H7 (cell line): ENCODE measurements at places on chromosomes 5 and 9.

GRCh38 chr5:14179446-14179845 is 36.3 kb downstream of the TRIO start:
- DNase-seq: no peak

- no peak for DNase-seq
Observed at GRCh38 chr9:36881316-36881715, 152.8 kb downstream of the PAX5 start.

GRCh38 chr5:180156141-180156540 is 52.9 kb downstream of the RASGEF1C start:
- DNase-seq: peak; percentile 81

- DNase-seq: no peak
Observed at GRCh38 chr9:114494776-114495569, 10.3 kb downstream of the WHRN start.

DNA sequence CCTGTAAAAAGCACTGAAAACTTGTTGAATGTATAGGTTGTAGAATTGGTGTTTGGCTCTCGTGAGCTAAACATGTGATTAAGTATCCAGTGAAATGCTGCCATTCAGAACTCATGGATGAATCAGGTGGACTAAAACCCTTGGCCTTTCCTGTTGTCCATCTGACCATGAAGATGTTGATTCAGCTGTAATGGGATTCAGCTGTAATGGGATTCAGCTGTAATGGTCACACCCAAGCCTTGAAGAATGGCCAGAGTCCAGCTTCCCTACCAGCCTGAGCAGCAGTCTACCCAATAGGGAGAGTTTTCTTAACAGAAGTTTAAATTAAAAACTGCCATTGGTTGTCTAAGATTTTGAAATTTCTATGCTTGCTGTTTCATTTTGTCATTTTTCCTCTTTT is 18.1 kb downstream of the MAMDC2 start:
- no peak for DNase-seq

DNA sequence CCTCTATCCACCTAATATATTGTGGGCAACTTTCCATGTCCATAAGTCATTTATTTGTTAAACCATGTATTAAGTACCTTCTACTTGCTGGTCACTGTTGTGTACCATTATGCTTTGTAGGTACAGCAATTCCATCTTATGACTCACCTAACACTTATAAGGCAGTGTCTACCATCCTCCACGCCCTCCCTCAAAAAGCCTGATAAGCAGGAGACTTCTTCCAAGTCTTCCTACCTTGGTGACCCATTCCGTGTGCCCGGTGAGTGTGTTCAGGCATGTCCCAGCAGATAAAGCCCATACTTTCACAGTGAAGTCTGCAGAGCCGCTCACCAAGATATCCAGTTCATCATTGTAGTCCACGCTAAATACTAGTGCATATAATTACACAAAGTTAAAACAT is 17.4 kb downstream of the FBXW2 start:
- no peak for DNase-seq

GRCh38 chr5:37714756-37715155 is 125.1 kb downstream of the GDNF start:
- no peak for DNase-seq

- DNase-seq: peak; percentile 62
Observed at GRCh38 chr9:134216449-134216951, 52.1 kb upstream of the RNU6ATAC start.

- no peak for DNase-seq
Observed at GRCh38 chr5:155605920-155606319, 592.4 kb downstream of the KIF4B start.

DNA sequence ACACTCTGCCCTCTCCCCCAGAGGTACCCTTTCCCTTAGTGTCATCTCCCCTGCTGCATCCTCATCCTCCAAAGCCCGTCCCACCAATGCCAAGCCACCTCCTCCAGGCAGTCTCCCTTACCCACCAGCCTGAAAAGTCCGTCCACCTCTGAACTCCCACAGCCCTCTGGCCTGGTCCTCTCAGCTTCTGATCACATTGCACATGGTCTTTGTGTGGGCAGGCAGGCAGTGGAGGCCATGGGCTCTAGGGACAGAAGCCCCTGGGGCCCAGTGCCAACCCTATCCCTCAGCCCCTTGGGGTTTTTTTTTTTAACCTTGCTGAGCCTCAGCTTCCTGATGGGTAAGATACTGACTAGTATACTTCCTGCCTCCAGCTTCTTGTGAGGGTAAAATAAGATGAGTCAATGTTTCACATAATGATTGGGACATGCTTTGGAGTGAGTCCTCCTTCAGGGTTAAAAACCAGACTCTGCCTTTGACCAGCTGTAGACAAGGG is 19.4 kb downstream of the CSF1R start:
- no peak for DNase-seq

GRCh38 chr5:35089334-35090314 is 41.9 kb upstream of the AGXT2 start:
- peak; percentile 58 for DNase-seq

DNA sequence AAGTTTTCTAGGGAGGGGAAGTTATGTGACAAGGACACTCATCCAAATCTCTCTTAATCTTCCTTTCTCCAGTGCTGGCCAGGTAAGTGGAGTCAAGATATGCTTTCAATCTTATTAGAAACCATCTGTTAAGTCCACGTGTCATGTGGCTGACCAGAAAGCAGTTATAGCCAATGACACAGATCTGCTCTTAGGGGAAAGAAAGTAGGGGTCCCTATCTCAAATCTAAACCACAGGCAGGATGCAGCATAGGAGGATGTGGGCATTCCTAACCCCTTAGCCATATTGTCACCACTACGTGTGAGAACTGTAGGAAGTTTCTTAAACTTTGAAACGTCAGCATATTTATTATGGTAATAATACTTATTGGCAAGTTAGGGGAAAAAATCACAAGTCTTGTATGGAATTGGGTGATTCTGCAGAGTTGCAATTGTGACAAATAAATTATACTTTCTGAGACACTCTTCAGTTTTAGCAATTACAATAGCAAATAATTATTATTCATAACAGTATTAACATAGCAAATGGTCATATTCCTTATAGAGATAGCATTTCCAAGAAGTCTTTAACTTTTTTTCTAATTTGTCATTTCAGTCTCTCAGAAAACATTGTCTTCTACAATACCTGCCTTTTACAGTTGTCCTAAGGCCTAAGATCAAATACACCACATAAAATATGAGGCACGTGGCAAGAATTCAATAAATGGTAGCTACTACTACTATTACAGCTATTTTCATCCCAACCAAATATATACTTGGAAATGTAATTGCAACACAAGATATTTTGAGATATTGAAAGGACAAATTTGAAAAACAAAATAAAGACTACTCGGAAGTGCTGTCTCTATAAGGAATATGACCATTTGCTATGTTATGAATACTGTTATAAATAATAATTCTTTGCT is 236.9 kb downstream of the PDE4D start:
- DNase-seq: no peak

- DNase-seq: peak; percentile 39
Observed at GRCh38 chr5:77282337-77283027, 72.0 kb downstream of the PDE8B start.

GRCh38 chr9:117160254-117160653 is 254.6 kb downstream of the ASTN2 start:
- DNase-seq: peak; percentile 6

DNA sequence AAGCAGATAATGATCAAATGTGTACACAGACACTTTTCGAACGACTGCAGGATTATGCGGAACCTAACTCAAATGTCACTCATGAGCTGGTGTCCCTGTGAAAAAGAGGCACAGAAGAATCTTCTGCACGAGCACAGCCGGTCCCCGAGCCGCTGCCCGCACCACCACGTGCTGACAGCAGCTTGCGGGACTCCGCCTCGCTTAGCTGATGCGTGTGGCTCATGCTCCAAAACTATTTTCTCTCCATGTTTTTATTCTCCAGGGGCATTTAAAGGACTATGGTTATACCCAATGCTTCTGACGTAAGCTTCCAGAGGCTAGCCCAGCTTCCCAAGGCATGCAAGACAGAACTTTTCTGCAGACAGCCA is 9.5 kb downstream of the SEC16A start:
- DNase-seq: no peak

- DNase-seq: no peak
Observed at GRCh38 chr5:67095346-67096171, 101.0 kb downstream of the CD180 start.

GRCh38 chr9:121990600-121991306 is 102.4 kb downstream of the TTLL11 start:
- no peak for DNase-seq

DNA sequence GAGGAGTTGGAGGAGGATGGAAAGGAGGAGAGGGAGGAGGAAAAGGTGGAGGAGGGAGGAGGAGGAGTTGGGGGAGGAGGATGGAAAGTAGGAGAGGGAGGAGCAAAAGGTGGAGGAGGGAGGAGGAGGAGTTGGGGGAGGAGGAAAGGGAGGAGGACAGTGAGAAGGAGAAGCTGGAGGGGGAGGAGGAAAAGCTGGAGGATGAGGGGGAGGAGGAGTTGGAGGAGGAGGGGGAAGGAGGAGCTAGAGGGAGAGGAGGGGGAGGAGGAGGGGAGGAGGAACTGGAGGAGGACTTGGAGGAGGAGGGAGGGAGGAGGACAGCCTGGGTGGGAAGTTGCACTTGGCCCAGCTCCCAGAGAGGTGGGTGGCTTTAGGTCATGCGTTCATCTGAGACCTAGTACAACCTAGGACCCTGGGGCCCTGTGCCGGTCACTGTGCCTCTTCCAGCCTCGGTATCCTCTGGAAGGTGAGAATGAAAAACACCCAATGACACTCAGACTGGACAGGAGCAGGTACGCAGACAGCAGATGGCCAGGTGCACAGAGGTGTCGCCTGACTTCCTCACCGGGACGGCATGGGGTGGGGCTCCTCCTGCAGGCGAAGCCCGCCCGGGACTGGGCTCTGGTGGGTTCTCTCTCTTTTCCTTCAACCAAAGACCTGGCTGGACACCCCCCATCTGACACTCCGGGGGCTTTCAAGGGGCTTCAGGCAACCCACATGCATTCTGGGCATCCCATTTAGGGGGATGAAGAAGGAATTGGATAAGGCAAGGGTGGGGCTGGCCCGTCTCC is 12.2 kb upstream of the SLC2A6 start:
- DNase-seq: peak; percentile 65

GRCh38 chr5:146345578-146346366 is 7.1 kb downstream of the POU4F3 start:
- peak; percentile 81 for DNase-seq

DNA sequence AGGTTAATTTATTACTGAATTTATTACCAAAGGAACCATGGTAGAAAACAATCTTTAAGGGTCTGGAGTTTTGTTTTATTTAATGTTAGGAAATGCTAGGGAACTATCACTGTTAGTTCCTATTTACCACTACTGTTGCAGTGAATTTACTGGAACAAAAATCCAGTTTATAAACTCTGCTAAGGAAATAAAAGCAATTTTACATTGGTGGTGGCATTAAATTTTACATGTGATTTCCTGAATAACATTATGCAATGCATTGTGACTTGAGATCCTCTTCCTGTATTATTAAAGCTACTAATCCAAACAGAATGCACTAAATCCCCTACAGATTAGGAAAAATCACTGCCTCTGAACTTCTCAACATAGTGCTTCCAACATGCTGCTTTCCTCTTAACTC is 599.5 kb upstream of the PTGER4 start:
- DNase-seq: no peak

GRCh38 chr5:141490271-141490670 is 1.4 kb downstream of the PCDHGC5 start:
- DNase-seq: no peak

DNA sequence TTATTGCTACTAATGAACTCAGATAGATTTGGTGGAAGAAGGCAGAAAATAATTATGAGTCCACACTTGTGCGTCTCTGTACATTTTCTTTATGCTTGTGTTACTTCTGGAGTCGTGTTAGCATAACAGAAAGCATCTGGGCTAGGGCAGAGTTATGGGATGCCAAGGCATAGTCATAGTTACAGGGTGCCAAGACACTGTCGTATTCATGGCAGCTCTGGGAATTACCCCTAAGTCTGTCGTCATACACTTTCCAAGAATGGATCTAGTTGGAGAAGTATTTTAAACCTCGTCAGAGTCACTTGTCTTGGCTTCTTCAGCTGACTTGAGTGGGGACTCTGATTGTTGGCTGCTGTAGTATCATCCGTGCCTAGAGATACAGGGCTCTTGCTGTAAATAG is 27.7 kb downstream of the CAMK4 start:
- no peak for DNase-seq

GRCh38 chr9:81855538-81855937 is 72.7 kb upstream of the SPATA31D4 start:
- no peak for DNase-seq

DNA sequence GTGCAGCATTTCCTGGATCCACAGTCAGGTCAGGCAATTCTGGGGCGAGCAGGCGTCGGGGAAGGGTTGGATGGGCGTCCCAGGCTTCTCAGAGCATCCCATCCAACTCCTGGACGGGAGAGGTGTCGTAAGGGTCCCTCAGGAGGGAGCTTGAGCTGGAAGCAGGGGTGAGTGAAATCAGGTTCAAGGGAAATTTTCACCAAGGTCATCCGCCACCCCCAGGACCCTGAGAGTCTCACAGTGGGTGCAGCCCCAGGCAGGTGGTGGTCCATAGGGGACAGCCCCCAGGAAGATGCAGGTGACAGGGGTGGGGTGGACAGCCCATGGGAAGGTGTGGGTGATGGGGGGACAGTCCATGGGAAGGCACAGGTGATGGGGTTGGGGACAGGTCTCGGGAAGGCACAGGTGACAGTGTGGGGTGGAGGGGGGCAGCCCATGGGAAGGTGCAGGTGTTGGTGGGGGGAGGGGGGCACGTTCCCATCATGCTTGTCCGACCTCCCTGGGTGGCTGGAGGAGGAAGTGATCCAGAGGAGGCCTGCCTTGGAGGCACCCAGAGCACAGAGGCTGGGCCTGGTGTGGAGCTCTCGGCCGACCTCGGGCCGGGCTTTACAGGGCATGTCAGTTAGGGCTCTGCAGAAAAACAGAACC is 48.9 kb downstream of the AHRR start:
- no peak for DNase-seq
